ENCODE measurements at places on chromosomes 5 and 9.
A peak's percentile ranks its signal among the peaks of the same experiment; 100 is the strongest.

- DNase-seq = no peak
These were observed 162.7 kb downstream of the PAPPA start for GRCh38 chr9:116316246-116316645.

DNA sequence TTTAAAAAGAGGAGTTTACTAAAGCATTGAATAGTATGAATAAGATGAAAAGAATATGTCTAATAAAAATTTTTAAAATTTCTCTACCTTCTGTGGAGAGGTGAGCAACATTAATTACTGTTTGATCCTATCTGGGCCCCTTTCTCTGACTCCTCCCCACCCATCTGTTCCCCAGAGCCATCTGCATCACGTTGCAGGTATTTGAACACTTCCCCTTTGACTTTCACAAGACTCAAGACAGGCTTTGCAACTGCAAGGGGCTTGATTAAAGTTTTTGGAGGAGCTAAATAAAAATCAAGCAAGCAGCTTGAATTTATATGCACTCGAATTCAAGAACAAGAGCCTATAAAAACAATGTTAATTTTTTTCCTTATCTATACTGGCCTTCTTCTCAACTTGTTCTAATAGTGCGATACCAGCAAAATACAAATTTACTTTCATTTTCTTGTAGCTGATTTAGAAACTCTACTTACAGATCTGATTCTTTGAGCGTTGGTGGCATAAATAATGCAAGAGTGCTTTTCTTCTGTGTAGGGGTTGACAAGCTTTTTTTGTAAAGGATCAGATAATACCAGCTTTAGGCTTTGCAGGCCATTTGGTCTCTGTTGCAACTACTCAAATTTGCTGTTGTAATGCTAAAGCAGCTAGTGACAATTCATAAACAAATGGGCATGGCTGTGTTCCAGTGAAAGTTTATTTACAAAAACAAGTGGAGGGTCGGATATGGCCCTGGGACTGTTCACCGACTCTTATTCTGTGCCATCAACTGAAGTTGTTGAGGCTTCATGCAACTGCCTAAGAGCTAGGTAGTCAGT, 21.2 kb downstream of the TXNDC8 start:
- no peak for DNase-seq

GRCh38 chr5:149448831-149449714, 70.0 kb upstream of the IL17B start:
- no peak for DNase-seq

DNA sequence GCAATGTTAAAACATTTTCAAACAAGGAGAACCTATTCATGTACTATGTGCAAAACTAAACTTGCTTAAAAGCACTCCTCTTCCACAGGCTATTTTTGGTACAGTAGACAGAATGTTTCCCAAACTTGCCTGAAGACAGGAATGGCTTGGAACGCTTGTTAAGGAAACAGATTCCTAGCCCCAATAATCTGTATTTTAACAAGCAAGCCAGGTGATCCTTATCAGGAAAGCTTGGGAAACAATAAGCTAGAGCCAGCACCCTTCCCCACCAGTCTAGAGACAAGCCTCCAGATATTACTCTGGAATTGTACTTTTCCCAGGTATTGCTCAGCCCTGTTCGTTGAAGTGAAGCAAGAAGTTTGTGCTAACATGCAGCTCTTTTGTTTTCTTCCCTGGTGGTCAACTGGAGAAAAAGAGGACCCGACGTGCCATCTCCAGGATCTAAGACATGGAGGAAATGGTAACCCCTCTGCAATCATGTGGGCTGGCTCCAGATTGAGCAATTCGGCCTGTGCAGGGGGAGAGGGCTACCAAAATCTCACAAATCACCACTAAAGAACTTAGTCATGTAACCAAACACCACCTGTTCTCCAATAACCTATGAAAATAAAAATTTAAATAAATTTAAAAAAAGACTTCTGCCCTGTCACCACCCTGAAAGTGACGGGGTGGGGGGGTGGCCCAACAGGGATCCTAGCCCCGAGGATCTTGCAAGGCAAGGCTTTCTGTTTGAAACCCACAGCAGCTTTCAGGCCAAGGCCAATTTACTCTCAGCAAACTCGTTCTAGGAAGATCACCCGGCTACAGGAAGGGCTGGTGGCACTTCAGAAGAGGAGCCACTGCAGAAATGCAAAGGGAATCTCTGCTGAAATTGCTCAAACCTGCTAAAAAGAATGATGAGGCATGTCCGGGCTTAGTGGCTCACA, 48.6 kb downstream of the SHB start:
- DNase-seq = no peak

- DNase-seq = no peak
These were observed 51.6 kb upstream of the TXNDC8 start for GRCh38 chr9:110389148-110389750.

DNA sequence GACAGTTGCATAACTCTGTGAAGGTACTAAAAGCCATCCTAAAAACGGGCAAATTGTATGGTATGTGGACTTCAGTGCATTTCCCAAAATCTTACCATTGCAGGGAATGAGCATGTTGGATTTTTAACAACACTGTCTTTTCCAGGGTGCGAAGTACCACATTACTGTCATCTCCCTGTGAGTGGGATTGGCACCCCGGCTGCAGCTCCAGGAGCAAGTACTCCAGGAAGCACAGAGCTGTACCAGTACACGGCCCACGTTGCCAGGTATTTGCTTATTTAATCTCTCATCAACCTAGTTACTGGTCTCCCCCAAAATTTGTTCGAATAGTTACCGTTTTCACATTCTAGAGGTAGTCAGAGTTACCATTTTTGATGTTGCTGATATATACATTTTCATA, 22.6 kb upstream of the TJP2 start:
- no peak for DNase-seq

DNA sequence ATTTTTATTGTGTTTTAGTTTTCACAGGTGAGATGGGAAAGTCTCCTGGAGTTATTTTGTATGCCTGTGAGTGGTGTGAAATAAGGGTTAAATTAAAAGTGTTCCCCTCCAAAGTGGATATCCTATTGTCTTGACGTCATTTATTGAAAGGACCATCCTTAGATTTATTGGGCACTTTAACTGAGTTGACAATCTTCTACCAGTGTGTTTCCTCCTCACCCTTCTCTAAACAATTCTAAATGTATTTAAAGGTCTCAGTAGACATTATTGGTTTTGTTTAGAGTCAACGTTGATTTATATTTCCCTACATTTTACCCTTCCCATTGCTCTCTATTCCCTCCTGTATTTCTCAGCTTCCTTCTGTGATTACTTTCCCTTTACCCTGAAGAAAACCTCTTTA, 40.8 kb downstream of the PRRC1 start:
- no peak for DNase-seq

DNA sequence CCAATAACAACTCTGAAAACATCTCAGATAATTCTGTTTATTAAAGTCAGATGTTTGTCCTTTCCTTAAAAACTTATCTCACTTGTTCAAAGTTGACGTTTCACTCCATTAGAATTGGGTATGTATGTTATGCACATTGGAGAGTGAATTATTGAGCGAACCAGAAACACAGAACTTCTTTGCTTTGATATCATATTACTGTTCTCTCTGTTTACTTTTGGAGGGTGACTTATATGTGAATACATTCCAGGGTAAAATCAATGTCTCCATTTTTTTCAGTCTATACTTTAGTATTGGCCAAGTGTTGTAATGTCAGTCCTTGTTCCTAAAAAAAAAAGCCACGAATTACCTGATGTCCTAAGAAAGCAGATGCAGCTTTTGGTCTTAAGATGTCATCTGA, 307.4 kb downstream of the CSNK1G3 start:
- DNase-seq = no peak

DNA sequence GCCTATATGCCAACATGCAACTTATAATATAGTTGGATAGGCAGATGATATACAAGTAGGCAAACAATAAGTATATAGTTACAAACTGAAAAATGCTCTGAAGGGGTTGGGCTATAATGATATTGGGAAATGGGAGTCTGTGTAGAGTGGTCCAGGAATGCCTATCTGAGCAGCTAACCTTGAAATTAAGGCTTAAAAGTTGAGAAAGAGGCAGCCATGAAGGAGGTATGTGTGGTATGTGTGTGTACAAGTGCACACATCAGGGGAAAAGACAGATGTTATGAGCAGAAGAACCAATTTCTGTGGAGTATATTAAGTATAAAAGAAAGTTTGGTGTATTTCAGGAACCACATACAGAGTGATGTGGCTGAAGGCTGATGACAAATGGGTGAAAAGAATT, 154.9 kb upstream of the PAPPA start:
- DNase-seq = no peak

- no peak for DNase-seq
These were observed 7.5 kb downstream of the UNC5A start for GRCh38 chr5:176817841-176818377.

- no peak for DNase-seq
These were observed 111.8 kb downstream of the CEMIP2 start for GRCh38 chr9:71656496-71656895.

DNA sequence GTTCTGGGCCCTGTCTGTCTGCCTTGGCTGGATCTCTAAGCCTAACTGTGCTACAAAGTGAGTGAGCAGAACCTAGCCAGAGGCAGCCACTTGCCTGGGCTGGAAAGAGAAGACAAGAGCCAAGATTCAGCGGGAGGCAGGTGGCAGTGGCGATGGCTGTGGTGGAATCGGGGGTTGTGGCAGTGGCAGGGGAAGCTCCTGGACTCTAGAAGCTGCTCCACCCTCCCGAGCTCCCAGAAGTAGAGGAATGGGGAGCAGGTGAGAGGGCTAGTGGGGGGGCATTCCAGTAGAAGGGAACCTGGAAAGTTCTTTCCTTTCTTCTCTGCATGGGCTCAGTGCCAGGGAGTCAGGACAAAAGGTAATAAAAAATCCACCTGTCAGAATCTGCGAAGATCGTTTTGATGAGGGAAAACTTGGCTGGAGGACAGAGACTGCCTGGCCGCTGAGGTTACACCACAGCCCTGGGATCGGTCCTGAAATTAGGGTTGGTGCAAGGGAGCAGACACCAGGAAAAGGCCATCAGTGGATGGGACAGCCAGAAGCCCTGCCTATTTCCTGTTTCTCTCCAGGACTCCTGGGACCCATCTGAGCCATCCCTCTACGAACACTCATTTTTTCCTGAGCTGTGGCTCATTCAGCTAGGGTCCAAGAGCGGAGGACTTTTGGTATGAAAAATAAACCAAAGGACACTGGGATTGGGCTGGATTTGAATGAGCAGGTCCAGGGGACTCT, 1.6 kb downstream of the CRAT start:
- DNase-seq = no peak

GRCh38 chr9:33234511-33235467, 5.2 kb upstream of the SPINK4 start:
- DNase-seq = no peak

DNA sequence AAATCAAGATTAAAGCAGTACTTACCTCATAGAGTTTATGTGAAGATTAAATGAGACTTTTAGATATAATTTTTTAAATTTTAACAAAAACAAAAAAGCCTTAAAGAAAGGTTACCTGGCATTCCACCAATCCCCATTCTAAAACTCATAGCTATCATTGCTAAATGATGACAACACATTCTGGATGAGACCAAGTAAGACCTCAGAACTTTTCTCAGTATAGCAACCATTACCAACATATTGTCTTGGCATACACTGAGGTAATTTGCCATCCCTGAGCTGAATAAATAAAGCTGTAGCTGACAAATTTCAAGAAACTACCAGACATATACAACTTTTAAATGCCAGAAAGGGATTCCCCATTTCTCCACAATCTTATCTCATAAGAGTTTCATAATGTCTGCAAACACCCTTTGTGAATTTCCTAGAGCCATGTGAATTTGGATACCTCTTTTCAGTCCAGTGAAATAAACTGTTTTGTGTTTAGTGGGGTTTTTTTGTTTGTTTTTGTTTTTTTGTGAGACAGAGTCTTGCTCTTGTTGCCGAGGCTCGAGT, 29.5 kb downstream of the RANBP3L start:
- DNase-seq = no peak

DNA sequence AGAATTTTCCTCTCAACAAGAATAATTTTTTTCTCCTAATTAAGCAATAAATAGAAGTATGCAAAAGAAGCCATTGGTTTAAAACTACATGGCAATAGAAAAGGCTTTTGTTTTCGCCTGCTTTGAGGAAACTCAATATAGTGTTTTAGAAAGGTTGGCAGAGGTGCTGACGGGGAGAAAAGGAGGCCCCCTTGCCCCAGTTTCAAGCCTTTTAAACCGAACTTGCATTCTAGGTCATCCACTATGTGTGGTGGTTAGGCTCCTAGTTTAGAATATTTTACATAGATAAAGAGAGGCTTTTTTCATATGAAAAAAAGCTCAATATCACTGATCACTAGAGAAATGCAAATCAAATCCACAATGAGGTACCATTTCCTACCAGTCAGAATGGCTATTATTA, 33.5 kb upstream of the CEMIP2 start:
- no peak for DNase-seq

- no peak for DNase-seq
These were observed 135.5 kb downstream of the PAX5 start for GRCh38 chr9:36898431-36899020.

- no peak for DNase-seq
These were observed 16.0 kb downstream of the ERP44 start for GRCh38 chr9:100082782-100083181.

DNA sequence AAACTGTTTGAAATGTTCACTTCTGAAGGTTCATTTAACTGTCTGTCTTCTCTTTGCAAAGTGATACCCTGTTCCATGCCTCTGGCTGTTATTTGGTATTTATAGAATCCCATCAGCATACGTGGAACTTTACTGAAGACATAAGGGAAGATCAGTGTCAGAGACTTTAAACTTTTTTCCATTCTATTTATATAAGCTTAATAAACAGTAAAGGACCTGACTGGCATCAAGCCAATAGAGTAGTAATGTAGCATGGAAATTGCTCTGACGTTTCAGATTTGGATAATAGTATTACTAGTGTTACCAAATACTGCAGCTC, 94.9 kb upstream of the MINAR2 start:
- DNase-seq = no peak

DNA sequence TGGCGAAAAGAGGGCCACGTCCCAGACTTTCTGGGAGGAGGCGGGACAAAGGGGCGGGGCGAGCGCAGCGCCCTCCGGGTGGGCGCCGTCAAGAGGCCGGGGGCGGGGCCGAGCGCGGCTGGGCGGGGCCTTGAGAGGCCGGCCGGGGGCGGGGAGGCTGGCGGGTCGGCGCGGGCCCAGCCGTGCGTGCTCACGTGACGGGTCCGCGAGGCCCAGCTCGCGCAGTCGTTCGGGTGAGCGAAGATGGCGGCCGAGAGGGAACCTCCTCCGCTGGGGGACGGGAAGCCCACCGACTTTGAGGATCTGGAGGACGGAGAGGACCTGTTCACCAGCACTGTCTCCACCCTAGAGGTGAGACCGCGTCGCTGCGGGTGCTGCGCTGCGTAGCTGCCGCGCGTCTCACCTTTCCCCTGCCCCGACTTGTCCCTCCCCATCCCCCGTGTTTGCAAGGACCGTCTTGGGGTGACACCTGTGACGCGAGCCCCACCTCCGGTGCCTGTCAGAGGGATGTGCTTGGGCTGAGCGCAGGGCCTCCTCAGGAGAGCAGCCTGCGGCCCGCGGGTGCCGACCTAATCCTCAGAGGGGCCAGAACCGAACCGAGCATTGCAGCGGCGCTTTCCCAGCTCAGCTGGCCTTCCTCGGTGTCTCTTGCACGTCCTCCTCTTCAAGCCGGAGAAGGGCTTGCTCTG, at the start of gene SNX2:
Gene SNX2, plus strand, starts transcription at position 220 of the 689 bp plus-strand sequence. Its CDS starts 24 bp downstream, at position 244.
- peak; percentile 86 for DNase-seq
